ENCODE measurements at places on chromosomes 2 and 18.

- no peak for DNase-seq
These were observed 63.6 kb upstream of the MGAT5 start for GRCh38 chr2:134190062-134190806.

DNA sequence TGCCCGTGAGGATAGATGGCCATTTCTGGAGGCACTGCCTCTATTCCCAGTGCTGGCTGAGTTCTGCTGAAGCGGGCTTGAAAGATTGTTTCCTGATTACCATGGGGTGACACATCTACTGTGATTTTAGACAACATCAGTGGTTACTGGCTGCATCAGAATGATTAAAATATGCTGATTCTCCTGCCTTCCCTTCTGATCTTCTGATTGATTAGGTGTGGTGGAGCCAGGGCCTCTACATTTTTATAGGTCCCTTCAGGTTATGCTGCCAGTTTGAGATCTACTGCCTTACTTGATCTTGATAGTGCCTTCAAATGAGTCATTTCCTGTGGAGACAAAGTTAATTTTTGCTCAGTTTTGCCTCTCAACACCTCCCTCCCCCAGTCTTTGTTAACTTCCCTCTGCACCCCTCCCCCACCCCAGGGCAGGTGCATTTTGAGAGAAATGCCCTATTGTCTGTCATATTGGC is 31.6 kb upstream of the SNORC start:
- peak; percentile 5 for DNase-seq

GRCh38 chr2:52429171-52429570 is 1338.4 kb upstream of the CHAC2 start:
- DNase-seq = no peak

GRCh38 chr2:26302846-26303245 is 43.1 kb upstream of the SELENOI start:
- no peak for DNase-seq

DNA sequence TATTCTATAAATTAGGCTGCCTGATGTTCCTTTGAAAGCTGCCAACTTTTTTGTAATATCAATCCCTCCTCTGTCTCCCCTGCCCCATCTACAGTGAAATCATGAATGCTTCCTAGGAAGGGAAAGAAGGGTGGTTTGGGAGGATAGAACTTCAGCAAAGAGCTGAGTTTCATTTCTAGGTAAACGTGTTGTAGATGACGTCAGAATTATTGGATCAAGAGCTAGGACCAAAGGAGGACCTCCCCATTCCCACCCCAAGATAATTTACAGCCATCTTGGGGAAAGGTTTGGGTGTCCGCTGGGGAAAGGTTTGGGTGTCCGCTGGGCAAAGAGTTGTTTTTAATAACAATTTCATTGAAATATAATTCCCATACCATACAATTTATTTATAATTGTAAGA is 11.2 kb upstream of the ANKRD53 start:
- no peak for DNase-seq

DNA sequence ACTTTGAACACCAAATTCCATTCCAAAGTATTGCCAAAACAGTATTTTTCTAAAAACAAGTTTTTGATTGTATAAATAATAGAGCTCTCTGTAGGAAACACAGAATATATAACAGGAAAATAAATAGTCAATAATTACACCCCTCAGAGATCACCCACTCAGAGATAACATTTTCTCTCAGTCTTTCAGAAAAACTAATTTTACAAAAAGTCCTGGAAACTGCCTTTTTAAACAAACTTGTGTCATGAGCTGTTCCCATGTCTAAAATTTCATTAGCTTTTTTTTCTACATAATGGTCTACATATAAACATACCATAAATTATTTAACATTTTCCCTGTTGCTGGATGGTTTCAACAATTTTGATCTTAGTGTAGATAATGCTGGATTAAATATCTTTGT is 1.2 kb upstream of the WDSUB1 start:
- DNase-seq = no peak

DNA sequence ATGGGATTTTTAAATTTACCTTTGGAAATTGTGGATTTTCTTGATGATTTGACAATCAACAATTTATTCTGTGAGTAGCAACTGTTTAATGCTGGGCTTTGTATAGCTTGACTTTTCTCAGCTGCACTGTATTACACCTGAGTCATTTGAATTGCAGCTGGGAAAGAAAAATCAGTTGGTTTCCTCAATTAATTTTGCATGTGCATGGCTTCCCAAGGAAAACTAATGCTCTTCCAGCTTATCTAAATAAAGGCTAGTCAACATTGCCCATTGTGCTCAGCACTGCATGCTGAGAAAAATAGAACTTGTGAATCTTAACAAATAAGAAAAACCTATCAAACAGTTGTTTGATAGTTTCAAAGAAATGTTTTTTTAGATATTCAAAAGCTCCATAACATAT is 268.3 kb upstream of the CDH20 start:
- no peak for DNase-seq

DNA sequence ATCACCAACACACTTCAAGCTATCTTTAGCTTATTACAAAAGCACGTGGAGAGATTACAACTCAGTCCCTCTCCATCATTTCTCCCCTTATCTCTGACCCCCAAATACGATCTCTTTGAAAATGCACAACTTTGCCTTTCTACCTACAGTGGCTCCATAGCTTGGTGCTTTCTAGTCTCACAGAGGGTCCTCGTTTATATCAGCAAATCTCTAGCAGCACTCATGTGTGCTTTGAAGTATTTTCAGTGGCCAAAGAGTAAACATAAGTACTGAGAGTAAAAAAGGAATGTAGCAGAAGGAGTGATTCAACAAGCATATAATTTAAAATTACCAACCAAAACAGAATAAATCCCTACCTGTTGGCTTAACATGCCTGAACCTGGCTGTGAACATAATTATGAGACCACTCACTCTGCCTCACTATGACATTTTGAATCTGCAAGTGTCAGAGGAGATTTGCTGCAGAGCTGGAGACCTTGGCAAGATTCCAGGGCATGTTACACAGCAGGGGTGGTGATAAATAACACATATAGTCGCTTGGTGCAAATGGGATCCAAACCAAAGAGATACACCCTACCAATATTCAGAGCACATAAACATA is 54.6 kb downstream of the LAMA3 start:
- DNase-seq = no peak

DNA sequence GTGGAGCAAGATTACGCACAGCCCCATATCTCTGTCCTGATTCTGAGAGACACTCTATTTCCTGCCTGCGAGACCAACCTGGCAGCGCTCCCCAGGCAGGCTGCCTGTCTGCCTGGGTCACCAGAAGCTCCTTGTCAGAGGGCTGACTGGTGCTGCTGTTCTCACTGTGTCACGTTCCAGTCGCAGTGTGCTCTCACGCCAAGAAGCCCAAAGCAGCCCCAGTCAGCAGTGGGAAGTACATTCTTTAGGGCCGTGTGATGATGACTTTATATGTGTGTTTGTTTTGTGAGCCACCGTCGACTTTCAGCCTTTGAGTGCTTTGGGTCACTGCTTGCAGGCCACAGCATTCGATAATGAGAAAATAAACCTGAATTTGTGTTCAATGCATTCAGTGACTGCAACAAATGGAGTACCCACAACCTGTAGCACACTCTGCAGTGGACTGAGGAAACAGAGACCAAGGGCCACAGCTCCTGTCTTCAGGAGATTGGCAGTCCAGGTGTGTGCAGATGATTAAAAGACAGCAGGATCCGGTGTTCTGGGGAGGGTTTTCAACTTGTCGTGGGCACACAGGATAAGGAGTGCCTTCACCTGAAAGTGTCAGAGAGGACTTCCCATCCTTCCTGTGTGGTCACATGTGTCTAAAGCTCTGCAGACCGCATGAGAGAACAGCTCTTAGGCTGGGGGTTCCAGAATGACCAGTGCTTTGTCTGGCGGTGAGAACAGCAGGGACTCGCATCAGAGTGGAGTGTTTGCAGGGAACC is 4.8 kb downstream of the TNFRSF11A start:
- DNase-seq = no peak
